Adrenal gland (tissue), 19 donors: ENCODE measurements at places on chromosomes 4 and X. TPM values are rescaled to one million over a fixed set of nuclear protein-coding genes. Genes with fewer than 3 reads are reported as not detected.

DNA sequence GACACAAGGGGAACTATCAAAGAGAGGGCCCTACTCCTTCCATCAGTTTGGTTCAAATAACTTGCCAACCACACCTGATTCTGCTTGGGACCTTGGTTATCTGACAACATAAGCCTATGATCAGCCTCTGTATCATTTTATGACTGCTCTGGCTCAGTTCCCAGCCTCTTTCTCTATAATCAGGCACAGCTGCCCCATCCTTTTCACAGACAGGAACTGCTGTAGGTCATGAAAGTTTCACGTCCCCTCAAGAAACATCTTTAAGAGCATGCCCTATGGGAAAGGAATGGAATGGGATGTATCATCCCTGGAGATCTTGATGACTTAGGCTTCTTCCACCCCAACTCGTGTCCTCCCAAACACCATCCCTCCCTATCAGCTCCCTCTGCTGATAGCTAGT is 243.4 kb downstream of the AR start:
- DNase-seq, result no peak

DNA sequence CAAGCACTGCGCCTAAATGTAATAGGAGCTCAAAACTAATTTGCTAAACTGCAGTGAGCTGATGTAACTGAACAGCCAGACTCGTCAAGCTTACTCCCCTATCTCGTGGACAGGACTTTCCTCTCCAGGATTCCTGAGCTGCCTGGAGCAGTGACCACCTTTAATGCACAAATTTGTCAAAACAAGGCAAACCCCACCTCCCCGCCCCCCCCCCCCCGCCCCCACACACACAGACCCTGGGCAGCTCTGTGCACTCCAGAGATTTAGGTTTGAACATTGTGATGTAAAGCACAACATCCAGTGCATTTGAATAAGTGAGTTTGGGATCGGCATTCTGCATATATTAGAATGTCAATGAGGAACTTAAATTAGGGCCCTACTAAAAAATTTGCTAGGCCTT is 77.7 kb upstream of the DHX15 start:
- no peak for DNase-seq

DNA sequence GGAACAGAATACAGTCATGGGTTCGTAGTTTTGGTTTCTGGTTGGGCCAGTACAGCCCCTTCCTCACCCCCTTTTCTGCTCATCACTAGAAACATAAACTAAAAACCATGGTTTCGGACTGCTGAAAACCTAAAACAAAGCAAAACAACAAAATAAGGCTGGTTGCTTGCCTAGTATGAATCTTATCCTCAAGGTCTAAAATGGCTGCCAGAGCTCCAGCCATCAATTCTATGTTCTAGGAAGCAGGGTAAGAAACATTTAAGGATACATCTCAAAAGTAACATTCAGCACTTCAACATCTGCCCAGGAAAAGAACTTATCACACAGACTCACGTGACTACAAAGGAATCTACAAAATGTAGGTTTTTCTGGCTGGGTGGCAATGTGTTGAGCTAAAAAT is 31.5 kb downstream of the PPP3CA start:
- DNase-seq, result no peak

PORCN gene
- total RNA-seq, result 55.7 TPM

KLHL15 gene
- total RNA-seq, result 10.7 TPM

RHOXF2 gene
- not detected for total RNA-seq

GPR173 gene
- total RNA-seq, result 0.61 TPM

GIMD1 gene
- total RNA-seq, result not detected

SOX3 gene
- 0.22 TPM for total RNA-seq
